ENCODE measurements at places on chromosomes 12 and 14. TPM values are rescaled to one million over a fixed set of nuclear protein-coding genes. Genes with fewer than 3 reads are reported as not detected.

DNA sequence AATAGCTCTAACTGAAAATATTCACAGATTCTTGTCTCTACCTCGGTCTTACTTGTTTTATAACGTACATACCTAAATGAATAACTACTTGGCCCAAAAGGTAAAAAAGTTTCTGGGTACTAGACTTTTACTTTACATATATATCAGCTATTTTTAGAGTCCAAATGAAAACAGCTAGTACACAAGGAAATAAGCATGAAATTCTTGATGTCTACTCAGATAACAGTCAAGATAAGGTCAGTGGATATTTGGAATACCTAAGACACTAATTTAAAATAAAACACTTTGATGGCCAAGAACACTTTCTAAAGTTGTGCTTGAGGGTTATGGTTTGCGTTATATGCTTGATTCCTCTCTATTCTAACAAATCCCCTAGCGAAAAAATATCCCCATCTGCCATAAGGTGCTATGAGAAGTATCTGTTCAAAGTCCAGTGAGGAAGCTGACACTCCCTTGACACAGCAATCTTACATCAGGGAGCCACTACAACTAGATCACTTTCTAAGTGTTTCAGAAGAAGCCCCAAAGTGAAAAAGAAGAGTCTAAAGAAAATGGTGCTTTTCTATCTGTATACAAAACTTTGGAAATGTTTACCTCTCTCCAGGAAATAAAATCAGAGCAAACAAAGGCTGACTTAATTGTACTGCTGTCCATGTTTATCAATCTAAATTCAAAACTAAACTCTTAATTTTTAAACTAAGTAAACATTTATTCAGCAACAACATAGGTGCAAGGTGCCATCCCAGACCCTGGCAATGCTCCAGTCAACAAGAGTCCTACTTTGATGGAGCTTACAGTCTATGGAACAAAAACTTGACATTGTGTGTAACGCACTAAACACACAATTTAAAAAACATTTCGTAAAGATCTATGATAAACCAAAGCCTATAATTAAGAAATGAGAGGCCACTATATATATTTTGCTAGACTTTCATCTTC lies 11.7 kb downstream of the PTPN21 start:
- DNase-seq: no peak

Gene C12orf60
- 2.6 TPM for total RNA-seq

Gene OVCH1
- not detected for total RNA-seq

DNA sequence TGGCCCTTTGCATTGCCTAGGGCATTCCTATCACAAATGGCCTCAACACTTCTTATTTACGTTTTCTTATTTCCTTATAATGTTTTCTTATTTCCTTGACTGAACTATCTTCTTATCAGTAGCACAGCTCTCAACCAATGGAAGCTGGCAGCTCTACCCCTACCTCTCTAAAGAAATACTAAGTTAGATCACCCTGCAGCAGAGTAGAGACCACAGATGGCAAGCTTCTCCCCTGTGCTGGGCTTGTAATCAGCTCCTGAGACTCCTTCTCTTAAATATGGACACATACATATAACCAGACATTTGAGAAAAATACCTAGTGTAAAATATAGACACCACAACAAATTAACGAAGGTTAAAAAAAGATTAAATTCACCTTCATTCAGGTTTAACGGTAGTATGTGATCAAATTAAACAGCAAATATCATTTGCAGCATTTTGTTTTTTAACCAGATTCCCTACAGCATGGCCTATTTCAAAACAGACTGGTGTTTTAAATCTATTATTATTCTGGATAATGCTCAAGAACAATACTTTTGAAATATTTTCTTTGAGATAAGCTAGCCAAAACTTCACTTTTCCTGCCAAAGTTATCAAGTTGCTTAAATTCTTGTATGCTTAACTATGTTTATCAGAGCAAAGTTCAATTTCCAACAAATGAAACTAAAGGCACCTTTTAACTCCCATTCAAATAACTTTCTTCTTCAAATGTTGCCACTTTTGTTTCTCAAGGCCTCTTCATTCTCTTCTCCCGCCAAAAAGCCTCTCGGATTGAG lies 54.3 kb downstream of the SLC41A2 start:
- no peak for DNase-seq

- no peak for DNase-seq
Observed at GRCh38 chr12:78384541-78384940, 480.0 kb upstream of the SYT1 start.

Gene ACYP1
- 18.7 TPM for total RNA-seq

GRCh38 chr14:70871863-70872677 lies 35.2 kb upstream of the PCNX1 start:
- no peak for DNase-seq

DNA sequence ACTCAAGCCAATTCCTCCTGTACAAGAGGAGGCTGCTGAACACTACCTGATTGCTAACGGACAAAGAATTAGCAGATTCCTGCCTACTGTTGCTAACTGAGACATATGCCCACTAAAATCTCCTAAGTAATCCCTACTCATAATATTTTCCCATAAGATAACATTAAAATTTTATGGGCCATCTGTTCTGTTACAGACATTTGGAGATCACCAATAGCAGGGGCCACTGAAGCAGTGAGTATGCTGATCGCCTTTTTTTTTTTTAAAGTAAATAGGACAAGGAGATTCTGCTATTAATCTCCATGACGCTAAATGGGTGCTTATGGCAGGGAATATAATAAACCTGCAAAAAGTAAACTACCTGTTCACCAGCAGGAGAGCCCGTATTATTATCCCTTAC lies 292.9 kb downstream of the MED13L start:
- DNase-seq: no peak

GRCh38 chr14:54642801-54643695 lies 76.1 kb downstream of the SAMD4A start:
- peak; percentile 35 for DNase-seq
